Stimulated activated CD4-positive, alpha-beta T cell treated with anti-CD3 and anti-CD28 coated beads, TNF-alpha, amount 100 ng/mL, for 4 hours (primary cell): ENCODE measurements at places on chromosomes 5 and 9.

GRCh38 chr9:83622433-83622938 is 457 bp upstream of the IDNK start:
- no peak for DNase-seq

GRCh38 chr9:93183663-93184431 is at the start of gene WNK2:
Gene WNK2 (plus strand): TSS chr9:93184139. CDS start chr9:93184930, 791 bp downstream.
- peak; percentile 7 for DNase-seq

- DNase-seq, result no peak
These were observed 115.4 kb upstream of the FBXL7 start for GRCh38 chr5:15384581-15384980.

GRCh38 chr9:121252104-121252851 is 15.7 kb upstream of the GSN start:
- no peak for DNase-seq

DNA sequence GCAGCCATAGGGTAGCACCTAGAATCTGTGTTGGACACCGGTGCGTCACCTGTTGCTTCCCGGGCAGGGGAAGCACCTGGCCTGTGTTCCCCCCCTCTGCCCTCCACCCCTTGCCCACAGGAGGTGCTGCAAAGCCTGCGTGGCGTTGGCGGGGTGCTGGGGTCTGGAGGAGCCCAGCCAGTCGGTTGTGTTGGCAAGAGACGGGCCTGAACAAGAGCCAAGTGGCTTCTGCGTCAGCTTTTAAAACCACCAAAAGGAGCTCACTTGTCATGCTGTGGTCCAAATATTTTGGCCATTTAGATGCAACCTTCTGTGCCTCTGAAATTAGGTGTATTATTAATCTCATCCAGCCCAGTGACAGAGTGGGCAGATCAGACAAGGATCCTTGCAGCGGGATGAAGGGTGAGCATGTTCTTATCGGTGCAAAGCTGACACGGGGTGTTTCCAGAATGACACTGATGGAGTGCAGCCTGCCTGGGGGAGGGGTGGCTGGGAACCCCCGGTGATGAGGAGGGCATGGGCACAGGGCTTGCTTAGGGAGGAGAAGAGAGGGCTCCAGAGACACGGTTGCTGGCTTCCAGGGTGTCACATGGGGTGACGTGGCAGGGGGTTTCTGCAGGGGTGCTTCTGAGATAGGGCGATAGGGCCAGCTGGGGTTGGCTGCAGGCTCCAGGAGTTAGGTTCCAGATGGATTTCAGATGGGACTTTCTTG is 9.7 kb upstream of the RXRA start:
- DNase-seq, result no peak

GRCh38 chr5:117417501-117417900 is 842.9 kb upstream of the SEMA6A start:
- no peak for DNase-seq

DNA sequence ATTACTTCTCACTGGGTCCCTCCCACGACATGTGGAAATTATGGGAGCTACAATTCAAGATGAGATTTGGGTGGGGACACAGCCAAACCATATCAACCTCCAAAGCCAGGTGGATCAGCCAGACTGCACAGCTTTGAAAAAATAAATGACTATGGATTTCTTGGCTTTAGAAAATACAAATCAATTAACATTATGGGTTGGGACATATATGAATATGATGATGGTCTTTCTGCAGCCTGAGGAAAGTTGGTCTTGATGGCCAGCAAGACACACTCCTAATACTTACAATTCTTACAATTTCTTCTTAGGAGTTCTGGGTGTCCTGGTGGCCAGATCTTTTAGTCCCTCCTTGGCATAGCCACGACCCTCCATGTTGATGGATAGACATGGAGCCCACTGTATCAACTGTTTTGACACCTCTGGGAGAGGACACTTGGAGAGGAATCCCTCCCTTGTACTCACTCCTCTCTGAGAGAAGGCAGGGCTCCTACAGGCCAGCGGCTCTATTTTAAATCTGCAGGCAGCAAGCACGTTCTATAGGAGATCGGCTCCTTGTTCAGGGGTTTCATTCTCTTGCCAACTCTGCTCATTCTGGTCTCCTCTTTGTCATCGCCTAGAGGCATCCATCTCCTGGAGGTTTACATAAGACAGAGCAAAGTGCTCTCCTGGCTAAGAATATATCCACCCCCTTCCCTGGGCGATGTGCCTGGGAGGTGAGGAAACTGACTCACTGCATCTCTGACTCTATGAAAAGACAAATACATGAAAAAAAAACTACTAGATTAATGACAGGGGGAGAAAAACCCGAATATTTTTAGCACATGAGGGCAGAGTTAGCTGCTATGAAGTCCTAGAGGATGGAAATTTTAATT is 145.9 kb downstream of the CARTPT start:
- DNase-seq, result no peak

- DNase-seq, result no peak
These were observed 9.6 kb downstream of the DEPDC1B start for GRCh38 chr5:60690326-60690725.

DNA sequence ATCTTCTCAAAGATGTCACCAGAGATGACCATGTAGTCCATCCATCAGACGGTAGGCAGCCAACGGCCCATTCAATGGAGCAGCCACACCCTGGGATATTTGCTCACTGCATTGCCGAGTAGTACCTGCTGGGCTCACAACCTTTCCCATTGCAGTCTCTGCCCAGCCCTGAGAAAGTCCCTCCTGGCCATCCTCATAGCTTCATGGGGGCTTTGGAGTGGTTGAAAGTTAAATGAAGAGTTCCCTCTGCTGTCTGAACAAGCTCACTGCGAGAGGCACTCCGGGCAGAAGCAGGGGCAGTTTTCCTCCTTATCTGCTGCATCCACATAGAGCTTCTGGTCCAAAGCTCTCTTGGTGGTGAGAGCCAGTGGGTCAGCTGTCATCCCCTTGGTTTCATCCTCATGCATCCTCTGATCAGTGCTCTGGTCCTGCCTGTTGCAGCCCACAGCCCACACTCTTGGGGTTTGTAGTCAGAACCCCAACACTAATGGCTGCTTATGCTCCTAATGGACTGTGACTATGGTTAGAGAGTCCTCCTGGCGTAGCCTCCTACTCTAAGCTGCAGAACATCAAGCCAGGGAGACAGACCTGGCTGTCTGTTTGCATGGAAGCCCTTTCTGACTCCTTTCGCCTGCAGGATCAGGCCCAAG is 23.3 kb downstream of the TNFSF8 start:
- no peak for DNase-seq
